MV-4-11 (cell line): ENCODE measurements at places on chromosomes 12 and 14.

- peak; percentile 37 for DNase-seq
Measured at GRCh38 chr12:52506858-52507715, 13.1 kb downstream of the KRT5 start.

DNA sequence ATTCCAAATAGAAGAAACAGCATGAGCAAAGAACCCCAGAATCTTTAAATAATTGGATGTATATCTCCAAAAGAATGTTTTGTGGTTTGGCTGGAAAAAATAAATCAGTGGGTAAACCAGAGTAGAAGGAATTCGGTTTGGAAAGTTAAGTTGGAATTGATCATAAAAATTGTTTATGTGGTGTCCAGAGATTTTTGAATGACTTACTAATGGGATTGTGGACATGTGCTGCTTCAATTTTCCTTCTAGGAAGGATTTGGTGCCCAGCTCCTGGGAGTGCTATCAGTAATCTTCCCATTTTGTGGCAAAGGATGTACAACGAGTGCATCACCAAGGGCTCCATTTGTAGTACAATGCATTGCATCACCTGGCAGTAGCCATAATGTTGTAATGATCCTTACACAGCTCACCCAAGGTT, 224.8 kb downstream of the SLC16A7 start:
- DNase-seq = no peak

DNA sequence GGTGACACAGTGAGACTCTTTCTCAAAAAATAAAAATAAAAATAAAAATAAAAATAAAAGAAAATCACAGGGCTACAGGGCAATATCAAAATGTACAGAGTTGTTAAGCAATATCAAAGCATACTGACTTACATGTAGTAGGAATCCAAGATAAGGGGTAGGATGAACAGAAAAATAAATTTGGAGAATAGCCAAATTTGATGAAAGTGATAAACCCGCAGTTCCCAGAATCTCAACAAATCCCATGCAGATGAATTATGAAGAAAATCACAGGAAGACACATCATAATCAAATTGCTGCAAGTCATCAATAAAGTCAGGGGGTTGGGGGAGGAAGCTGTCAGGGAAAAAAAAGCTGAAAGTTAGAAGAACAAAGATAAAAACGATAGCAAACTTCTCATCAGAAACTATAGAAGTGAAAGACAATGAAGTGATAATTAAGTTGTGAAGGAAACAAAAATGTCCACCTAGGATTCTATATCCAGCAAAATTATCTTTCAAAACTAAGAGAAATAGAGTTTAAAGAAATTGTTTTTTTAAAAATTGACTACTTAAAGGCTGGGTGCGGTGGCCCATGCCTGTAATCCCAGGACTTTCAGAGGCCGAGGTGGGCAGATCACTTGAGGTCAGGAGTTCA, 15.4 kb downstream of the DDHD1 start:
- DNase-seq = no peak

DNA sequence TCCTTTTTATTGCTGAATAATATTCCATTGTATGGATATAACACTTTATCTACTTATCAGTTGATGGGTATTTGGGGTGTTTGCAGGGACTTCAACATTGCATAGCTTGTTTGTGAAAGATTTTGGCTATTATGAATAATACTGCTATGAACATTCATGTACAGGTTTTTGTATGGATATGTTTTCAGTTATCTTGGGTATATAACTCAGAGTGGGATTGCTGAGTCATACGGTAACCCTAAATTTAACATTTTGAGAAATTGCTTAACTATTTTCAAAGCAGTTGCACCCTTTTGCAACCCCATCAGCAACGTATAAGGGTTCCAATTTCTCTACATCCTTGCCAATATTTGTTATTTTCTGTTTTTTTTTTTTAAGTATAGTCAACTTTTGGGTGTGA, 27.3 kb upstream of the HELB start:
- DNase-seq = peak; percentile 28

- DNase-seq = no peak
Measured at GRCh38 chr12:110616471-110617115, 2.7 kb downstream of the TCTN1 start.

GRCh38 chr12:94264736-94265485, 116.5 kb downstream of the PLXNC1 start:
- DNase-seq = no peak
